A172 (cell line): ENCODE measurements at places on chromosomes 6 and 20. TPM values are rescaled to one million over a fixed set of nuclear protein-coding genes. Genes with fewer than 3 reads are reported as not detected.

GRCh38 chr6:79756496-79756895, 125.4 kb downstream of the SH3BGRL2 start:
- no peak for DNase-seq

NKX2-2 gene
- 4.4 TPM in 2 replicates for total RNA-seq

- no peak for DNase-seq
Observed at GRCh38 chr6:107144014-107144413, 28.7 kb upstream of the BEND3 start.

DNA sequence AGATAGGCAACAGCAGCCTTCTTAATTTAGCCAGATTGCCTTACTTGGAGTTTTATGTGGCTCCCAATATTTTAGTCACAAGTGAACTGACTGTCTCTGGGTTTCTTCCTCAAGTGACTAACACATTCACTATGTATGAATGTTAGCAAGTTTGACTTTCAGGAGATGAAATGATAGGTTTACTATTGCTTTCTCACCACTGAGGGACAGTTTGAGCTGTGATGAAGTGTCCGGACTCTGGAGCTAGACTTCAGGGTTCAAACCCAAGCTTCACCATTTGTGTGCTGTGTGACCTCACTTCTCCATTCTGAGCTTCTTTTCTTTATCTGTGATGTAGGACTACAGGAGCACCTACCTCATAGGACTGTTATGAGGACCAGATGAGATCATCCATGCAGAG, 8.2 kb downstream of the DHX35 start:
- peak; percentile 55 for DNase-seq

AKAP7 gene
- total RNA-seq, result 7.0 and 7.9 TPM in 2 replicates

DNA sequence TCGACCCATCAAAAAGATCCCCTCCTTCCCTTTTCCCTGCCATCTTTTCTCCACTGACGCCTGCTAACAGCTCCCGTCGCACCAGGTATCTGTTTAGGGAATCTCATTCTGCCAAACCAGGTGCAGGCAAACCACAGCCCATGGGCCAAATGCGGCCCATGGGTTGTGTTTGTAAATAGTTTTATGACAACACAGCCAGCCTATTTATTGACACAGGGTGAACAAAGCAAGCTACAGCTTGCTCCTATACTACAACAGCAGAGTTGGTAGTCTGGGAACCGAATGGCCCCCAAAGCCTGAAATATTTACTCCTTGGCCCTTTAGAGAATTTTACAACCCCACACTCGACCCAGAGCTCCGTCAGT, 16.4 kb downstream of the NFATC2 start:
- no peak for DNase-seq

DNA sequence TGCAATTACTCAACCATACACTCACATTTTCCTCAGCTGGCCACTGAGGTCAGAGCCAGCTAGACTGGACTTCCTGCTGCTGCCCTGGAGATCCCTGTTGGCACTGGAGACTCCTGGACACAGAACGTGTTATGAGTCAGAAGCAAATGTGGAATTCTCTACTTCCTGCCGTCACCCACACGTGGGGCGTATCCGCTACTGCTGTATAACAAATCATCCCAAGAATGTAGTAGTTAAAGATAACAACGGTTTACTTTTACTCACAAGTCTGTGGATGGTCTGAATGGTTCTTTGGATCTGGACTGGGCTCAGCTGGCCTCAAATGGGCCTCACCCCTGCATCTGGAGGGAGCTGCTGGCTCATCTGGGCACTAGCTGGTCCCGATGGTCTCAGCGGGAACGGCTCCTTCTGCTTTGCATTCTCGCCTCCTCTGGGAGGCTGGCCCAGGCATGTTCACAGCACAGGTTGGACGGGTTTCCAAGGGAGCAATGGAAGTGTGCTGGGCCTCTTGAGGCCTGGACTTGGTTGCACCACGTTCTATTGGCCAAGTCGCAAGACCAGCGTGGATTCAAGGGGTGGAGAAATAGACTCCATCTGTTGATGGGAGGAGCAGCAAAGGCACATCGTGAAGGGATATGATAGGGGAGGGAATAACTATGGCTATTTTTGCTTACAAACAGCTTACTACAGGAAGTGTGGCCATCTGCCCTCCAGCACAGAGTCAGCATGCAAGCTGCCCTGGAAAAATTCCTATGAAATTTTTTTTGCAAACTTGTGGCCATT, 118.5 kb downstream of the SNX5 start:
- peak; percentile 100 for DNase-seq

DNA sequence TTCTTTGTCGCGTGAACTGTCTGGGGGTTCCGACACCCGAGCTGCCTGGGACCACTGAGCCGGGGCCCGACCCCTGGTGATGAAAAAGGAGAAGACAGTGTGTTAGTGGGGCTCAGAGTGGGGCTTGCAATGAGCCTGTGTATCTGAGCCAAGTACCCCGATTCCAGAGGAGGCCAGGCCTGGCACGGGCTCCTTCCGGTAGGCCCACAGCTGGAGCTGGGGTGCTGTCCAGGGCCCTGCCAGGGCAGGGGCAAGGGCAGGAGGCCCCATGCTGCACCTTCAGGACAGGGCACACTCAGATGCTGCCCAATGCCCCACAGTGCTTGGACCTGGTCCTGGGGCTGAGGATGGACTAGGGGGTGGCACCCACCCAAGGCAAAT, 89.4 kb downstream of the TAF4 start:
- no peak for DNase-seq

WFDC12 gene
- total RNA-seq, result not detected in 2 replicates

DNA sequence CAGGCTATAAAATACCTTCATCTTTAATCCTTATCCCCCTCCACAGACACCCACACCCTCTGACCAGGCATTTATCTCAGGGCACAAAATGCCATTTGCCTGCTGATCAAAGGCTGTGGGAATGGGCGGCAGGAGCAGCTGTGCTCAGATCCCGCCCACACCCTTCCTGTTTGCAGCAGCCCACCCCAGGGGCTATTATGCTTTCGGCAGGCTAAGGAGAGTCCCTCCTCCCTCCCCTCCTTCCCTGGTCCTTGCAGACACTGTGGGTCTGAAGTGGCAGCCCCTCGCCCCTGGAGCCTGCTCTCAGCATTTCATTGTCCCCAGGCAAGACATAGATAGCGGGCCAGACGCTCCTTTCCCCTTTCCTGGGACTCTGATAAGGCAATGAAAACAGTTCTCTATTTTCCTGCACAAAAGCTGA, 220.8 kb upstream of the HEY2 start:
- no peak for DNase-seq

- DNase-seq, result no peak
Observed at GRCh38 chr6:118316796-118317384, 231.2 kb upstream of the PLN start.

GRCh38 chr6:118739696-118740353, 88.4 kb upstream of the CEP85L start:
- peak; percentile 4 for DNase-seq

NKAPL gene
- not detected in 2 replicates for total RNA-seq

GRCh38 chr6:131014080-131014776, 48.8 kb downstream of the EPB41L2 start:
- no peak for DNase-seq

ANKRD66 gene
- not detected in 2 replicates for total RNA-seq

GRCh38 chr20:922781-923180, 6.6 kb upstream of the ANGPT4 start:
- DNase-seq, result no peak

GRCh38 chr6:87436435-87436834, 28.7 kb downstream of the CFAP206 start:
- DNase-seq, result peak; percentile 77

DNA sequence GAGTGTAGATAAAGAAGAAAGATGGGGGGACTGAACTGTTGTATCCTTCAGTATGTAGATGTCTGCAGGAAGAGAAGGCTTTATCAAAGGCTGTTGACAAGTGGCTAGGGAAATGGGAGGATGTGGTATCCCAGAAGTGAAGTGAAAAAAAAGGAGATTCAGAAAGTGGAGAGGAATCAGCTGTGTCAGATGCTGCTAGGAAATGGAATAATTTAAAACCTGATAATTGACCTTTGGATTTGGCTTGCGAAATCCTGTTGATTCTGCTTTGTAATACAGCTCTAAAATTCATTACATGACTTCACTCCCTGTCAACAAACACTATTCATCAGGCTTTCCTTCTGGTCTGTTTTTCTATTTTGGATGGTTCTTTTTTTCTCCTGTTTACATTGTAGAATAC, 41.7 kb downstream of the PHF3 start:
- no peak for DNase-seq

DNA sequence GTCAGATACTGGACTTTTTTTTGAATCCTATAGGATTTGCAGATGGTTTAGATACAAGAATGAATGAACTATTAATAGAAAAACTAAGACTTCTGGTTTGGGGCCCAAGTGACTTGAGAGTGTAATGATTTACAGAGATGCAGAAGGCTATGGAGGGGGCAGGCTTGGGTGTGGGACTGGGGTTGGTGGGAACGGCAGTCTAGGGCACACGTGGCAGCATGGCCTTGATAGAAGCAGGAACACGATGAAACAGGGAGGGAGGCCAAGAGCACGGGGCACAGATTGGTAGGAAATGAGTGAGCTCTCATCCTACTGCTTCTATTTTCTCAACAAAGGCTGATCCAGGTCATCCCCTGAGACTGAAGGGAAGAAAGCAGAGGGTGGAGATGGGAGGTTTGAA, 3.4 kb upstream of the UST start:
- DNase-seq, result no peak

ZNF311 gene
- 0.72 and 1.2 TPM in 2 replicates for total RNA-seq

DNA sequence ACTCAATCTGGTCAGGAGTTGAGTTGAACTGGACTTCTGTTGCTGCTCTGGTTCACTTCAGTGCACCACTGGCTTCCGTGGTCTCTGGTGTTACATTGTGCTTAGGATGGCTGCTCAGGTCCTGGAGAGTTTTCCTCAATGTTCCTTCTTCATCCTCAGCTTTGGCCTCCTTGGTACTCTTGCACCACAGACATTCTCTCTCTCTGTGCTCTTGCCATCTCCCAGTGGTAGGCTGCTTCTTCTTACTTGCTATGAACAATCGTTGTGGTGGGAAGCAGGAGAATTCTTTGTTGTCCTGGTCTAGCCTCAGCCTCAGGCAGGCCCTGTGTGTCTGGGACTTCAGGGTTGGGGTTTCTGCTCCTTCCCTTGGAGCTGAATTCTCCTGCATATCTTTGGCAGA, 14.5 kb upstream of the DUSP22 start:
- no peak for DNase-seq

THBS2 gene
- total RNA-seq, result 137 and 151 TPM in 2 replicates

DNA sequence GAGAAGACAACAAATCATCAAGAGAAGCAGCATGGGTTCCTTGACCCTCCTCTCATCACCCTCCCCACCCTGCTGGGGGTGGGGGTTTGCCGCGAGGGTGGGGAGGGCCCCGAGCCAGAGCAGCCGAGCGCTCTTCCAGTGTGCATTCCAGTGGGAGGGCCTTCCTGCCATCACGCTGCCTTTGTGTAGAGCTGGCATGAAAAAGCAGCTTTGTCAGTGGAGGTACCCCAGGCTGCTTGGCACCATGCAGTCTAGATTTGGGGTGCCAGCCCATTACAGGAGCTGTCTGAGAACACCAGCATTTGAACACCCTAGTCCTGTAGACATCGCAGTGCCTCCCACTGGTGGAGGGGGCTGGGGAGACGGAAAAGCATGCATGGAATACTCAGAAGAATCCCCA, 12.2 kb downstream of the BAK1 start:
- no peak for DNase-seq

GRCh38 chr20:47111576-47111975, 216.9 kb downstream of the EYA2 start:
- DNase-seq, result no peak

DNA sequence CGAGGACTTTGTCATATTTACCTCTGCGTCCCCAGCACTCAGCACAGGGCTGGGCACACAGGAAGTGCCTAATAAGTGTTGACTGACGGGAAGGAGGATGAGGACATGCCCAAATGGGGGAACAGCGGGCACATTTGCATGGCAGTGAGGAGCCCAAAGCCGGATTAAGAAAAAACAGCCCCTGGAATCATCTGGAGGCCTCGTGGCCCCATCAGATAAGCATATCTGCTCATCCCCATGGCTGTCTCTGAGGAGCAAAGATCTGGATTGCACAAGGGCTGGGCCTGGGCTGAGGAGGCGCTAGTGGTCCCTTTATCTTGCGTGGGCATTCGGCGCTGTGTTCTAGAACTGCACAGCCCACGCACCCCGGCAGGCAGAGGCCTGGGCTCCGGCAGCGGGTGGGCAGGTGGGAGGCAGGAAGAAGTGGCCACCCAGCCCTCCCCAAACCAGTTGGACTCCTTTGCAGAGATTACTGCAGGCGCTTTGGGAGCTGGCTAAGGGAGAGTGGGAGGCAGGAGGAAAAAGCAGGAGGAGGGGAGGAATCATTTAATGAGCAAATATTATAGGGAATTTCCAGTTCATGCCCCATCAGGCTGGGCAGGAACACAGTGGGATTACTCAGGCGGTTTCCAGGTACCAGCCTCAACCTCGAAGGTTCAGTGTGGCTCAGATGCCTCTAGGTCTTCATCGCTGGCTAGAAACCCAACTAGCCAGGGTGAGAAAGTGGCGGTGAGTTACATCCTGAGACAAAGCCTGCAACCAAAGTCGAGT, 108.1 kb downstream of the CEBPB start:
- no peak for DNase-seq

MRPS26 gene
- 98.6 and 101 TPM in 2 replicates for total RNA-seq

- no peak for DNase-seq
Observed at GRCh38 chr6:39449022-39449421, 126.5 kb upstream of the KCNK16 start.

PPIL1 gene
- total RNA-seq, result 64.3 and 71.7 TPM in 2 replicates

PNLDC1 gene
- total RNA-seq, result not detected in 2 replicates

GRCh38 chr6:113162739-113163138, 694.4 kb upstream of the MARCKS start:
- no peak for DNase-seq
